ENCODE measurements at places on chromosomes 1 and 21.

DNA sequence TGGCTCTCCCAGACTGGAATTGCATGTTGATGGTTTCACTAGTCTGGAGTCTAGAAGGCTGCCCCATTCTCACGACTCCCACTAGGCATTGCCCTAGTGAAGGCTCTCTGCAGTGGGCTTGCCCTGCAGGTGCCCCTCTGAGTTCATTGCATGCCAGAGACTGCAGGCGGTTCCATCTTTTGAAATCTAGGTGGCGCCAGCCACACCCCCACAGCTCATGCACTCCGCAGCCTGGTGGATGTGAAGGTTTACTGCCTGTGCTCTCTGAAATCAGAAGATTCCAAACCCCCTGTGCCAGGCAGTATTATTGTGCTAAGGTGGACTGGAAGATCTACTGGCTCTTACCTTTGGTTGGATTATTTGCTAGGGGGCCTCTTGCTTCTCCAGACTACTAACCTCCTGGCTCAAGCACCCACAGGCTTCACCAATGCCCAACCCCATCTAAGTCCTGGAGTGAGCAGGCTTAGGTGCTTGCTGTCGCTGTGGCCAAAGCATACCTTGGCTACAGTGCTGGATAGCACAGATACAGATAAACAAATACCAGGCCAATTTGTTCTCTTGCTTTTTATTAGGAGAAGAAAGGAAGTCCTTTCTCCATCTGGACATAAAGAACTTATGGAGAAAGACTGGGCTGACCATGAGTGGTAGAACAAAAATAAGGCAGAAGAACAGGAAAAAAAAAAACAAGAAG, 83.5 kb upstream of the SIM2 start:
- DNase-seq = no peak

GRCh38 chr1:230271300-230272035, 154.7 kb downstream of the PGBD5 start:
- DNase-seq = no peak

DNA sequence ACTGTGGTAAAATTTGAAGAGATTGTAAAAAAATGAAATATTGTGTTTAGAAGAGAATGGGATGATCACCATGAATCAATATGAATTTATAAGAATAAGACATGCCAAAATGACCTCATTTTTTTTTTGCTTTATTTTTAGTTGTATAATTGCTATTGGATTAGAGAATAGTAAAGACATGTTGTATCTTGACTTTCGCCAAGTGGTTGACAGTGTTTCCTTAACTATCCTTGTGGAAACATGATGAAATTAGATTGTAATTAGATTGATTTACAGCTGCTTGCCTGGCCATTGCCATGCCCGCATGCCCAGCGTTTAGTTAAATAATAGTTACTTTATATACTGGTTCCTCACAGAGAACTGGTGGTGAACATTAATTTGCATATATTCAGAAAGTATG, 154.9 kb downstream of the MAGI3 start:
- no peak for DNase-seq

GRCh38 chr1:93036672-93037071, 42.4 kb upstream of the MTF2 start:
- no peak for DNase-seq

- no peak for DNase-seq
These were observed 34.8 kb downstream of the PTAFR start for GRCh38 chr1:28141685-28142084.

- DNase-seq = no peak
These were observed 231.0 kb upstream of the ADGRL2 start for GRCh38 chr1:81569761-81570160.

DNA sequence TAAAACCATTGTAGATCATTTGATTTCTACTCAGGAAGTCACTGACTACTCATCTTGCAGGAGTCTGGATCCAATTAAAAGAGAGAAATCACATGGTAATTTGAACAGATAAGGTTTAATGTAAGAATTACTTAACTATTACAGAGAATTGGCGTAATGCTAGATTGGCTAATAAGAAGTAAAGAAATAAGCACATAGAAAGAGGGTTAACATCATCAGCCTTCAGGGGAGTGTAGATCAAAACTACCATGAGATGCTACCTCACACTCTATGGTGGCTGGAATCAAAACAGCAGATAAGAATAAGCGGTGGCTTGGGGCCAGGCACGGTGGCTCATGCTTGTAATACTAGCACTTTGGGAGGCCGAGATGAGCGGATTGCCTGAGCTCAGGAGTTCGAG, 11.7 kb downstream of the ST3GAL3 start:
- no peak for DNase-seq

- DNase-seq = no peak
These were observed 10.4 kb downstream of the ZBTB7B start for GRCh38 chr1:155012776-155013602.

DNA sequence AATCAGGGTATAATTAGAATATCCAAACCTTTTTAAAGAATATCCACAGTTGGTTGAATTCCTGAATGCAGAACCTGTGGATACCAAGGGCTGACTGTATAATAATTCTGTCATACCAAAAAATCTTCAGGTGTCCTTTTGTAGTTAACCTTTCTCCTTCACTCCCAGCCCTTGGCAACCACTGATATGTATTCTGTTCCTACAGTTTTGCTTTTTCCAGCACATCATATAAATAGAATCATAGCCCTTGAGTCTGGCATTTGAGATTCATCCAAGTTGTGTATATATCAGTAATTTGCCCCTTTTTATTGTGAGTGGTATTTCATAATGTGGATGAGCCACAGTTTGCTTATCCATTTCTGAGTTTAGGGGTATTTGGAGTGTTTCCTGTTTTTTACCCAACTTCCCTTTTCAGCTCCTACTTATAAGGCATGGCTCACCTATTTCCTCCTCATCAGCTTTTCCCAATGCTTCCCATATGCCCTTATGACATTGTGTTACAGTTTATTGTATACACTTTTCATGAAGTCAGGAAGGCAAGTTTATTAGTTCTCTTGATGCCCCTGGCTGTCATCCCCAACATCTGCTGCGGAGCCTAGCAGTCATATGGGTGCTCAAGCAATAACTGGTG, 35.0 kb upstream of the AGO1 start:
- no peak for DNase-seq

DNA sequence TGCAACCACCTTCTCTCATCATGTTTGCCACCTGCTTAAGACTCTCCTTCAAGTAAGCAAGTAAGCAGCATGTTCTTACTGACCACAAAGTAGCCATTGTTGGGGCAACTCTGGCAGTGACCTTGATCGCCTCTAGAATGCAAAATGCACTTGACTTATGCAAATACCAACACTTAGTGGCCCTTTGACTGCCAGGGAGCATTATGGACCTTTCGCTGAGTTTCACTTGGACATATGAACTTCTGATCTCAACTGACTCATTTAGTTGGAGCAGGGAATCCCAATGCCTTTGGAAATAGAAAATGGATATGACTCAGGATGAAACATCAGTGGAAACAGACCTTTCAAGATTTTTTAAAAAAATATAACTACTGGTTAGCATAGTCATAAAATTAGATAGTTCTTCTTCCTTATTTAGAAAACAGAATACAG, 6.1 kb upstream of the PLA2G5 start:
- no peak for DNase-seq

DNA sequence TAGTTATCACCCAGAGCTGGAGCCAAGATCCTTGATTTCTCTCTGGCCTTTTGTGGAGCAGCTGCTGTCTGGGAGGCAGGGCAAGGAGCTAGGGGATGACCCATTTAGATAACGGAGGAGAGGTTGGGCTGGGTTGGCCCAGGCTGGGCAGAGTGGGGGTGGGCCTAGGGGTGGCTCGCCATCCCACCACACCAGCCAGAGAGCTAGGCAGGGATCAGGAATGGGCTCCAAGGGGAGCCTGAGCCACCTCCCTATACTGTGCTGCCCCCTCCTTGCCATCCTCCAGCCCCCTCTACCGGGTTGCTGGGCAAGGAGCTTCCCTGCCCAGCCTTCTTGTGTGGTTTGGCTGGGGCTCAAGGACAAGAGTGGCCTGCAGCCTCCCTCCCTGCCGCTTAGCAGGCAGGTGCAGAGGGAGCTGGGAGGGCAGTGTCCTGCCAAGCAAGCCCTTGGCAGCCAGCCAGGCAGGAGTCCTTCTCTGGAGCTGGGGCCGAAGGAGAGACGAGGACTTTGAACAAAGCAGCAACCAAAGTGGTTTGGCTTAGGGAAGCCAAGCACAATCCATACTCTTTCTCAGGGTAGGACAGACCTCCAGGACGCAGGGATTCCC, 4.1 kb downstream of the NUAK2 start:
- DNase-seq = no peak

GRCh38 chr1:206469933-206470691, at the start of gene IKBKE:
TSS of gene IKBKE (plus strand) at chr1:206470476. CDS start at chr1:206473228, 2,752 bp downstream.
- no peak for DNase-seq

DNA sequence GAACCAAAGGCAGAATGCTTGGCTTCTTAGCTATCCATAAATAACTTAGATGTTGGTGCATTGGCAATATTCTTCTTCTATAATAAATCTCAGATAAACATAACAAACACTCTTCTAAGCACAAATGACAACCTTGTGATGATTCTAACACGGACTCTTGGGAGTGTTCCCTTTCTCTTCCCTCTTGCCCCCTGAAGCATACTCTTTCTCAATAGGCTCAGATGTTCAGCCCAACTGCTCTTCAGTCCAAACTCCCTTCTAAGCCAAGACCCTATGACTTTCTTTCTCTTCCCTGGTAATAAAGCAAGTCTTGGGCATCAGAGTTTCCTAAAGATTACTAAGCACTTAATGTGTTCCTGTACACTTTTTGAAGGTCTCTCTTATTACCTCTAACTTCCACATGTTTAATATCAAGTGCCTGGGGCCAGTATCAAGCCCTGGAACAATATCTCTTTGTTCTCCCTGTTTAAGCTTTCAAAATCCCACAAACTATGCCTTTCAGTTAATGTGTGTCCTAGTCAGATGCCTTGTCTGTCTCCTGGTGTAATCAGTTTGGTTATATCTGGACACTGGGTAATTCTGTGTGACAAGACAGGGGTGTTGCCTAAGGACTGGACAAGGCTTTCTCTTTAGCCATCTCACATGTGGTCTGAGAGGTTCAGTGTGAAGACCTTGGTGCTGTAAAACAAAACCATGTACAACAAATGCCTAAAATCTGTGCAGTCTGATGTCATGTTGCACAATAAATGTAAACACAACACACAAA, 92.9 kb upstream of the IVNS1ABP start:
- no peak for DNase-seq

DNA sequence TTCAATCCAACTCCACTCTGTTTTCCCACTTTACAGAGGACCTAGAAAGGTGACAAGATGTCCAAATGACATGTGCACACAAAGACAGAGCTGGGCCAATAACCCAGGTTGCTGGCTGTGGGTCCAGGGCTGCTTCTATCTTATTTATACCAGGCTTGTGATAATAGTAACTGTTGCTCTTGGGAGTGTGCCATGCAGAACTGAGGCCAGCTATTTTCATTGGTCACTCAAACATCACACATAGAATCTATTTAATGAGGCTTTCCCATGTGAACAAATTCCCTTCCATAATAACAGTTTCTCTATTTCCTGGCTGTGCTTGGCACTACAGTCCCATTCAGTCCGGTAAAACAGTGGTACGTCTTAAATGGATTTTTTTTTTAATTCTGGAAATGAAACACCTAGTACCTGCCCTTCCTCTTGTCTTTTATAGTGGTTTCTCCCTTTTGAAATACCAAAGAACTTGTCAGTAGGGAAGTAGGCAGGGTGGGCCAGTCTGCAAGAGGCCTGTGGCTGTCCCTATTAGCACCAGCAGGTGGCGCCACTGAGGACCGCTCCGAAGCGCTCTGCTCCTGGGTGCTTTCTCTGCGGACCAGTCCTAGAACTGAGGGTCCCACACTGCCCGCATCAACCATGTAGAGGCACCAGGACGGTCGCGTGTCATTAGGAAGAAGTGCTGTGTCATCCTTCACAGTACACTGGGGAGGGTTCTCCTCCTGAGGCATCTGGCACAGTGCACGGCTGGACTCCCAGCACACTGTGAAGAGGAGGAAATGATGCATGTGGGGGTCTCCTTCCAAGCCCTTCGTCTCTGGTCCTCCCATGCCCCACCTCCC, 52.1 kb downstream of the GPR161 start:
- peak; percentile 27 for DNase-seq

DNA sequence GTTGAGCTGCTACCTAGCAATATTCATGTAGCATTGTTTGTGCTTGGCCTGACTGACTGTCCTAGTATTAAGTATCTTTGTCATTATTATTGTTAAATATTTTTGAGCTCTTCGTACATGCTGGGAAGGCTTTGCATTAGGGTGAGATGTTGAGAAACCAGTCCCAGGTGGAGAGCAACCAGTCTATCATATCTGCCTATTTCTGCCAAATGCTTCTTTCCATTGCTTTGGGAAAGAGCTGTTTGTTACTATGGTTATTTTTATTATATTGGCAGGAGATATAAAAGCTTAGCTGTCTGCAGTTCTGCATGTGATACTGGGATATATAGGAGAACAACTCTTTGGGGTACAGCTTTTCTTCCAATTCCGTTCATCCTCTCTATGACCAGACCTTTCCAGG, 85.1 kb downstream of the CLDN17 start:
- no peak for DNase-seq

GRCh38 chr1:114554577-114554976, 26.8 kb downstream of the BCAS2 start:
- DNase-seq = no peak

GRCh38 chr1:55634516-55634915, 419.4 kb upstream of the USP24 start:
- DNase-seq = no peak

GRCh38 chr1:238061967-238062613, 171.4 kb upstream of the ZP4 start:
- DNase-seq = no peak

- no peak for DNase-seq
These were observed 22.6 kb downstream of the TUFT1 start for GRCh38 chr1:151562661-151563060.

DNA sequence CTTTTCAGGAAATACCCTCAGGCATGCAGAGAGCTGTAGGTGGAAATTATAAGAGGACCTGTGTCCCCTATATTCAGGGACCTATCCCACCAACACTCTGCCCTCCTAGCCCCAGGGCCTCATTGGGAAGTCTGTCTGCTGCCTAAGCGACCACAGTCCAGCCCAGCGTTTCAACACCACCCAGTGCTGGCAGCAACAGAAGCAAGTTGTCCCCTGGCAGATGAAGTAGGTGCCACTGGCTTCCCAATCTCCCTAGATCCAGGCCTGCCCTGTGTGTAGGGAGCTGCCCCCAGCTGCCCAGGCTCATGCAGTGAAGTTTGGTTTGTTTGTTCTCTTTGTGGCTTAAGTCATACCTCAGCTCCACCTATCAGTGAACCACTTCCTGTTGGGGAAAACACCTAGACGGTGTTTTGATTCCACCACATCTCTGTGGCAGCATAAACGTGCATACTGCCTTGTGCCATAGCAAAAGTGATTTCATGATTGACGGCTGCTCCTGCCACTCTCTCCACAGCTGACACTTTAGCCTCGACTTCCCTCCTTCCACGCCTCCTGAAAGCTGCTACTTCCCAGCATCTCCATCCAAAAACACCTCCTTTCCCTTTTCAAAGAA, 8.1 kb upstream of the LEFTY1 start:
- peak; percentile 42 for DNase-seq

Measured in stimulated activated CD8-positive, alpha-beta memory T cell treated with anti-CD3 and anti-CD28 coated beads, Interleukin-2, amount 100 ng/mL, for 1 hour (primary cell).